Activated T-cell treated with anti-CD3 and anti-CD28 coated beads for 1 hour (primary cell): ENCODE measurements at places on chromosomes 11 and 22.

- DNase-seq = no peak
Observed at GRCh38 chr11:125315079-125315740, 150.7 kb downstream of the PKNOX2 start.

GRCh38 chr11:73907191-73907590 is 30.4 kb downstream of the PAAF1 start:
- no peak for DNase-seq

DNA sequence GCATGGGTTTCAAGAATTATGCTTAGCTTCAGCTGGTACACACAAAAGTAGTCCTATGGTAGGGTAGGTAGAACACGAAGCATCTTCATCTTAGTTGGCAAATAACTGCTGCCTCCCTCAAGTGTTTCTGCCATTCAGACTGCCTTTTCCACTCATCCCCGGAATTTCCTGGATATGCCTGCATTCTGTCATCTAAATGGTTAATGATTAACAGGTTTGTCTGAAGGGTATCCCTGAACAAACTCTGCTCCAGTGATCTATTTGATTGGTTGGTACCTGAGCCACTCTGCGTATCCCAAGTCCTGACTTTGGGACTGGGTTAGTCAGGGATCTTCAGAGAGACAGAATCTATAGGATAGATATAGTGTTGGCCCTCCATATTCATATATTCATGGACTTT is 272.3 kb upstream of the RAG2 start:
- no peak for DNase-seq

DNA sequence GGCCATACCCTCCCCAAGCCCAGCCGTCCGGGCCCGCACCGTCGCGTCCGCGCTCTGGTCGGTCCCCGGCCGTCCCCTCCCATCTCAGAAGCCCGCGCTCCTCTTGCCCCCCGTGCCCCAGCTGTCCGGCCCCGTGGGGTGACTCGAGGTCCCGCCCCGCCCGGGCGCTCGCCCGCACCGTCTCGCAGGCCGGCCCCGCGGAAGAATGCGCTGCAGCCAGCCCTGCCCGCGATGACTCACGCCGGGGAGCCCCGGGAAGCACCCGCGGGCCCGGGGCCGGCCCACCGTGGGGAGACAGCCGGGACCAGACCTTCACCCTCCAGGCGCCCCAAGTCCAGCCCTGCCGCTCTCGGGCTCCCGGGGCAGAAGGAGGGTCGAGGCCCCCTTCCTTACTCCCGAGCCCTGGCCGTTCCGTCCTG is 320 bp upstream of the PHLDA2 start:
- no peak for DNase-seq
